ENCODE measurements at places on chromosomes 5 and 9. TPM values are rescaled to one million over a fixed set of nuclear protein-coding genes. Genes with fewer than 3 reads are reported as not detected.

The LRSAM1 gene
- 15.8 TPM for polyA plus RNA-seq

The CD72 gene
- 2.3 TPM for polyA plus RNA-seq

The NSG2 gene
- 0.41 TPM for polyA plus RNA-seq

The TNC gene
- polyA plus RNA-seq: 9.4 TPM

The TMEM215 gene
- not detected for polyA plus RNA-seq

The MELK gene
- not detected for polyA plus RNA-seq

The PCDHA9 gene
- not detected for polyA plus RNA-seq

The BARX1 gene
- not detected for polyA plus RNA-seq

The AMBP gene
- polyA plus RNA-seq: 43.5 TPM

The CDX1 gene
- polyA plus RNA-seq: 0.39 TPM

The SLC25A2 gene
- not detected for polyA plus RNA-seq

The CRHBP gene
- 67.7 TPM for polyA plus RNA-seq

Measured in kidney (tissue), 22 donors.